M059J (cell line): ENCODE measurements at places on chromosomes 4 and X.

DNA sequence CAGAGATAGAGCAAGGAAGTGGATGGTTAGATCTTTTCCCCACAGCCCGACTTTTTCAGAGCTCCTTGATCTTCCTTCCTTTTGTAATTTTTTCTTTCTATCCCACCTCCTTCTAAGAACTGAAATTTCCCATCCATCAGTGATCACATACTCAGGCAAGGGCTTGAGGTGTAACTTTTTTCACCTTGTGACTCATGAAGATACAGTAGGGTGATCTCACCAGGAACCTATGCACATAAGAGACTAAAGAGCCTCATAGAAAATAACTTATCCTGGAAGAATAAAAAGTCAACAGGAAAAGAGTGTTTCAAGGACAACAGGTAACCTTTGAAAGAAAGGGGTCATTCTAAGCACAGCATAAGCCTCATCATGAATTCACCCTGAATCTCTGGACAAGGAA is 131.2 kb upstream of the HCCS start:
- DNase-seq, result peak; percentile 18

DNA sequence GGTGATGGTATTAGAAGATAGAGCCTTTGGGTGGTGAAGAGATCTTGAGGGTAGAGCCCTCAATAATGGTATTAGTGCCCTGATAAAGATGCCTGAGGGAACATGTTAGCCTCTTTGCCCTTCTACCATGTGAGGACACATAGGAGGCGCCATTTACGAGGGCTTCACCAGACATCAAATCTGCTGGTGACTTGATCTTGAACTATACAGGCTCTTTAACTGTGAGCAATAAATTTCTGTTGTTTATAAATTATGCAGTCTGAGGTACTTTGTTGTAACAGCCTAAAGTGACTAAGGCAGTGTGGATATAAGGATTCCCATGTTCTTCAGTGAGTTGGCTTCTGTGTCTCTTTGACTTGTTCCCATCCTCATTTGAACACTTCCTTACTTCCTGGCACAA is 11.8 kb downstream of the MOB1B start:
- DNase-seq, result peak; percentile 76

DNA sequence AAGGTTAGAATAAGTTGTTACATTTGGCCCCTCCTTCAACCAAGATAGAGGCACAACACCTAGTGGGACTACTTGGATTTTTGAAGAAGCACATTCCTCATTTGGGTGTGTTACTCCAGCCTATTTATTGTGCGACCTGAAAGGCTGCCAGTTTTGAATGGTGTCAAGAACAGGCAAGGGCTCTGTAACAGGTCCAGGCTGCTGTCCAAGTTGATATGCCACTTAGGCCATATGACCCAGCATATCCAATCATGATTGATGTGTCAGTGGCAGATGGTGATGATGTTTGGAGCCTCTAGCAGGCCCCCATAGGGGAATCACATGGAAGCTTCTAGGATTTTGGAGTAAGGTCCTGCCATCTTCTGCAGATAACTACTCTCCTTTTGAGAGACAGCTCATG is 35.5 kb upstream of the UGT2B4 start:
- DNase-seq, result no peak

- DNase-seq, result peak; percentile 63
These were observed 206.9 kb upstream of the HCCS start for GRCh38 chrX:10904220-10904619.

DNA sequence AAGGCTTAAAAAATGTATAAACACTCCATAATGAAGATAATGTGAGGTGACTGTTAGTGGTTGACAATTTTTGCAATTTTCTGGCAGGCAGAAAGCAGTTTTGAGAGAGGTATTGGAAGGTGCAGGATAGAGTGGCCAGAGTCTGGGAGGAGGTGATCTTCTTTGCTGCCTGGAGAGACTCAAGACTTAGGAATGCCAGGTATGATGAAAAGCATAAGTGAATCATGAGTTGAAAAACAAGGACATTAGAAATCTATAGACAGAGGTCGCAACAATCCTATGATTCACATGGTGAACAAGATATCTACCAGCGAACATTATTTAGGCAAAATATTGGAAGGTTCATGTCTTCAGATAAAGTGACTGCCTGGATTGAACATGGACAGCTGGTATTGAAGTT is 118.5 kb downstream of the CFAP299 start:
- DNase-seq, result peak; percentile 45

GRCh38 chr4:40515398-40516293 is 114.0 kb downstream of the RBM47 start:
- peak; percentile 16 for DNase-seq

DNA sequence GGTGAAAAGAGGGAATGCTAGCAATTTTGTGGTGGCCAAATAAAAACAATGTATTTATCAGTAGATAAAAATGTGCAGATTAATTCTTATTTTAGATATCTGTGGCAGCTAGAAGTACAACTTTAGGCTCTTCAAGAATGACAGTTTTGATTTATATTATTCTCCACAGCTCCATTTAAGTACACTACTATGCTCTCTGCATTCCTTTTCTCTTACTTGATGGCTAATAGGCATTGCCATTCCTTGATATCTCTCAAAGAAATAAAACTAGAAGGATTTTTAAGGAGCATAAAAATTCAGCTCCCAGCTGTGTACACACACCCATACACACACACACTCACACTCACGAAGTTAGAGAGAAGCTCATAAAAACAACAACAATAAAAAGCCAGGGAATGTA is 59.4 kb upstream of the H2AZ1 start:
- DNase-seq, result peak; percentile 21

DNA sequence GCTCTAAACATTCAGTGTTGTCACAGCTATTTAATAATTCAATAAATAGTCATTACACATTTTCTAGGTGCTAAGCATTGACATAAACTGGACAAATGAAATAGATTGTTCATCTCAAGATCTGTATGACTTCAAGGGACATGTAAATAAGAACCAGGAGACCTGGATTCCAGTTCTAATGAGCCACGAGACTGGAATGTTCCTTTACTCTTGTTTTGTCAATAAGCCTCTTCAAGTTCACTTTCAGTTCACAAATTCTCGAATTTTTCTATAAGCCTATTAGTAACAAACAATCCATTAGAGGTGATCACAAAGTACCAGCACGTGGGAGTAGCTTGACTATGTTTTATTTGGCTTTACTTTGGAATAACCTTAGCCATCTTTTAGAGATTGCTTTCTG is 514.0 kb upstream of the SMIM31 start:
- DNase-seq, result no peak

- no peak for DNase-seq
These were observed 5.7 kb upstream of the IL1RAPL1 start for GRCh38 chrX:28581522-28581921.

DNA sequence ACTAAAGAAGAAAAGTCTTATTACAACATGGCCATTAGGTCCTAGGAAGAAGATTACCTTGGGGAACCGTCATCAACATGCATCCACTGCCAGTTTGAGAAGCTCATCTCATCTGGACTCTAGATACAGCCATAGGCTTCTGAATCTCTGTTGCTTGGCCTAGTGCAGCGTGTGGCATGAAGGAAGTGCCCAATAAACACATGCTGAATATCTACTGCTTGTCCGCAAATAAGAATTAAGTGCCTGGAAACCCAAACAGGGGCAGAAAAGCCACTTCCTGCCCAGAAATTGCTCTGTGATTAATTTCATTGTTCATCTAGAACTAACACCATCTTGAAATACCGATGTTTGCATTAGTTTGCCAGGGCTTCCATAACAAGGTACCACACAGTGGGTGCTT is 241.1 kb upstream of the KLF3 start:
- DNase-seq, result no peak

DNA sequence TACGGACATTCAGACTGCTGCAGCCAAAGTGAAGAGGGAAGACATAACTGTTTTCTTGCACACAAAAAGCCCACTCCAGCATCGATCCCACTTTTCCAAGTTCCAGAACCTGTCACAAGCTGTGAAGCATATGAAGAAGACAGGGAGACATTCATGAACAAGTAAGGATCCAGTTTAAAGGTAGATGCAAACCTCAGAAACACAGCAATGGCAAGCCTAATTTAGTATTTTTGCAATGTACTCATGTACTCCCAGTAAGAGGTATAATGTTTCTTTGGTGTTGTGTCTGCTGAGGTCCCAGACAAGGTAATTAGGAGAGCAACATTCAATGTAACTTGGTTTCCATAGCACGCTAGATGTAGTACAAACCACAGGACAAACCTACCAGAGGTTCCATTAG is 4.6 kb downstream of the AFP start:
- DNase-seq, result no peak

DNA sequence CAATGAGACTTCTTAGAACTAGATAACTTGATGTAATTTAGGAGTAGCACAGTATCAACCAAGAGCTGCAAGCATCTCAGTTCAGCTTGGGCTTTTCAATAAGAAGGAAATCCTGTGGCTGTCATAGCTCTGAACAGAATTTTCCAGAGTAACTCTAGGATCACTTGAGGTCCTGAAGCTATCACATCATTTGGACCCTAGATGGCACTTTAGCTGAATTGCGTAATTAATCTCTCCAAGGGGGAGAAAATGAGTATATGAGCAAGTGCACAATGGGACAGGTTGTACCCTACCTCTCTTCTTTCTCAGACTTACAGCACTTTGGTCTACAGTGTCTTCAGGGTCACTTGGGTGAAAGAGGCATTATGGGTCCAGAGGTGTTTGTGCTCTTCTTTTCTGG is 45.2 kb downstream of the SLC4A4 start:
- no peak for DNase-seq

DNA sequence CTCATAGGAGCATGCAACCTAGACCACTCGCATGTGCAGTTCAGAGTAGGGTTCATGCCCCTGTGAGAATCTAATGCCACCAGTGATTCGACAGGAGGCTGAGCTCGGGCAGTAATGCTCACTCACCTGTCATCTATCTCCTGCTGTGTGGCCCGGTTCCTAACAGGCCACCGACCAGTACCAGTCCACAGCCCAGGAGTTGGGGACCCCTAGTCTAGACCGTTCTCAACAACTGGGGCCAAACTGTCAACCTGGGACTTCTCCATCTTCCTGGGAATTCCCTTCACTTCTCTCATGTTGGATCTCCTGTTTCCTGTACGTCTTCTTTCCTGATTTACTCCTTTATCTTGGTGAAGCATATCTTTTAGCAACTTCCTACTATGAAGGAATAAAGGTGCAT is 79.4 kb upstream of the HELT start:
- DNase-seq, result no peak

GRCh38 chr4:138039010-138039409 is 203.1 kb downstream of the SLC7A11 start:
- DNase-seq, result peak; percentile 29

DNA sequence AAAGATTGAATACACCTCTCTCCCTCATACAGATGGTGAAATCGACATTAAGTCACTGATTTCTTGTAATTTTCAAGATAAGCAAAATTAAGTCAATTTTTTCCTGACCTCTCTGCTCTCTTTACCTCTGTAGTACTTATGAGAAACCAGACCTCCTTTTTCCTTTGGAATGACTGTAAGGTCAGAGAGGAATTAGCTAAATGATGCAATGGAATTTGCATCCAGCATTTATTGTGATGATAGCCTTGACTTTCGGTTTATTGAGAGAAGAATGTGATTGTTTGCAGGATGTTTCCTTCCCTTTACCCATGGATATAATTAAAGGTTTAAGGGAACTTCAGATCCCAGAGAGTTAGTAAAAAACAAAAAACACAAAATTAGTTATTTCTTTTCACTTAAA is 22.4 kb downstream of the STK26 start:
- no peak for DNase-seq

DNA sequence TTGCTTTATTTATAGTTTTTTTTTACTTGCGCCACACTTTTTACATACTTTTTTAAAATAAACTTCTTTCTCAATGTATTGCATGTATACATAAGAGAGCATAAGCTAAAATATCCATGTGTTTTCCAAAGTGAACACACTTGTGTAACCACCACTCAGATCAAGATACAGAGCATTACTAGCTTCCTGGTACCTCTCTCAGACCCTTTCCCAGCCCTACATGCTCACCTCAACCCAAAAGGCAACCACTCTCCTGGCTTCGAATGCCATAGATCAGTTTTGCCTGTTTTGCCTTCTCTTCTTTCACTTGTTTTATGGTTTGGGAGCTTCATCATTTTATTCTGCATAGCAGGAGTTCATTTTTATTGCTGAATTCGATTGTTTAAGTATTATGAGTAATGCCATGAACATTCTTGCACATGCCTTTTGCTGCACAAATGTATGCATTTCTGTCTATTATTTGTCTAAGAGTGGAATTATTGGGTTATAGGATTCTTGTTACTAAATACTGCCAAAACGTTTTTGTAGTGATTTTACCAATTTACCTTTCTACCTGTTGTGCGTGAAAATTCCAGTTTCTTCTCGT is 45.9 kb upstream of the NUDT6 start:
- DNase-seq, result no peak

DNA sequence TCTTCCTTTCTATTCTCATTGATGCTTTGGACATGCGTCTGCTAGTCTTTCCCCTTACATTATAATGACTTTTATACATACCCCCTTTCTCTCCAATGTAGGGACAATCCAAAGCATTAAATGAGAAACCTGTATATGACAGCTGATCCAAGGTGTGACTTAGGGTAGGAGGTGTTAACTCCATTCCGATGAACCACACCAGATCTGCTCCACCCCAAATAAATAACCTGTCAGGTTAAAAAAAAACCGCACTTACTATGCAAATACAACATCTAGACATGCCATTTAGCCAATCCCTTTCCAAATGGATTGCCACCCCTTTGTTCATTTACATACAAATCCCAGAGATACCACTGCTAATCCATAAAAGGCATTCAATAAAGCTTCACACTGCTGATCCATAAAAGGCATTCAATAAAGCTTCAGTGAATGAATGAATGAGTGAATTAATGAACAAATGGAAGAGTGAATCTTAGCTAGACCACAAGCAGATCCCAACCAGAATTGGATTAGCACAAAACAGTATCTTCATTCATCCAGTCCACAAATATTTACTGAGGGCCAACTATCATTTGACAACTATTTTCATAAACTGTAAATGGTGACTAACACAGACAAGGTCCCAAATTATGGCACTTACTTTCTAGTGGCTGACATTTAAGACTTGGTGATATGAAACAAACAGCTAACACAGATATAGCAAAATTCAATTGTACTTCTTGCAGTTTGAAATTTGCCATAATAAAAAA is 158.9 kb upstream of the MAP3K15 start:
- DNase-seq, result no peak

DNA sequence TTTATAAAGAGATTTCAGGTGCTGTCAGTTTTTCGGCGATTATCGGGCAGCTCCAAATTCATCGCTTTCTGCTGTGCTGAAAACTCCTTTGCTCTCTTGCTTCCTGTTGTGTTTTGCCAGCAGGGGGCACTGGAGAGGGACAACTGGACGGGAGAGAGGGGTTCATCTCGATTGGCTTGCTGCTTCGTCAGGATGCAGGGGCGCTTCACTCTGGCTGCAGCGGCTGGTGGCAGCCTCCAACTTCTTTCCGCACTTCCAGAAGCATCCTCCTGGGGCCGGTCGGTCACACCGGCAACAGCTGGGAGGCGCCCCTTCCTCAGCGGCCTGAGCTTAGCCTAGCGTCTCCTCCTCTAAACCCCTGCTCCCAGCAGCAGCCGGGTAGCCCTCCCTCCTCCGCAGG is 29.5 kb downstream of the MSL3 start:
- peak; percentile 57 for DNase-seq
